Kidney (tissue), 22 donors: ENCODE measurements at places on chromosomes 1 and 21. TPM values are rescaled to one million over a fixed set of nuclear protein-coding genes. Genes with fewer than 3 reads are reported as not detected.

Gene PLD5
- total RNA-seq: 0.47 TPM

Gene HCRTR1
- 0.35 TPM for total RNA-seq

Gene DCDC2B
- total RNA-seq: not detected

Gene IFI44
- total RNA-seq: 42.3 TPM

Gene TAL1
- 6.5 TPM for total RNA-seq

Gene XPR1
- 33.5 TPM for total RNA-seq

Gene SPRR2F
- total RNA-seq: not detected

Gene PLXNA2
- total RNA-seq: 27.9 TPM

Gene PER3
- 23.8 TPM for total RNA-seq

Gene C1orf87
- total RNA-seq: 0.38 TPM

Gene SORT1
- 169 TPM for total RNA-seq

Gene TSSK3
- total RNA-seq: 4.3 TPM

Gene S100A7A
- not detected for total RNA-seq
